ENCODE measurements at places on chromosomes 5 and 9. TPM values are rescaled to one million over a fixed set of nuclear protein-coding genes. Genes with fewer than 3 reads are reported as not detected.
A peak's percentile ranks its signal among the peaks of the same experiment; 100 is the strongest.

- no peak for DNase-seq
Observed at GRCh38 chr9:16461851-16462250, 408.6 kb downstream of the BNC2 start.

GRCh38 chr5:173016598-173017046 lies 33.1 kb downstream of the ATP6V0E1 start:
- no peak for DNase-seq

- no peak for DNase-seq
Observed at GRCh38 chr5:66987949-66988838, 208.4 kb downstream of the CD180 start.

GRCh38 chr5:100694100-100694499 lies 158.9 kb downstream of the FAM174A start:
- no peak for DNase-seq

DNA sequence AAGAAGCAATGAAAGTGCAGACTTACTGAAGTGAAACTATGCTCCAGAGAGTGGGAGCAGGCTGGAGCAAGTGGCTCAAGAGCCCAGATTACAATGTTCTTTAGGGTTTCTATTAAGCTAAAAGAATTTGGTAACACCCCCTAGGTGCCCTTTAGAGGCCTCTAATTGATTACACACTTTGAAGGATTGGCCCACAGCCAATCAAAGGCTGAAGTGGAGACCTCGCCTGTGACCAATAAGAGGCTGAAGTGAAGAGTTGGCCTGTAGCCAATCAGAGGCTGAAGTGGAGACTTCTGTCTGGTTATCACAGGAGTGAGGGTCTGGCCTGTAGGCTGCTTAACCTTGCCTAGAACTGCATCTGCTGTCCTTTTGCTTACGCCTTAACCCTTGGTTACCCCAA lies 46.7 kb upstream of the SPATA31C2 start:
- DNase-seq = no peak

DNA sequence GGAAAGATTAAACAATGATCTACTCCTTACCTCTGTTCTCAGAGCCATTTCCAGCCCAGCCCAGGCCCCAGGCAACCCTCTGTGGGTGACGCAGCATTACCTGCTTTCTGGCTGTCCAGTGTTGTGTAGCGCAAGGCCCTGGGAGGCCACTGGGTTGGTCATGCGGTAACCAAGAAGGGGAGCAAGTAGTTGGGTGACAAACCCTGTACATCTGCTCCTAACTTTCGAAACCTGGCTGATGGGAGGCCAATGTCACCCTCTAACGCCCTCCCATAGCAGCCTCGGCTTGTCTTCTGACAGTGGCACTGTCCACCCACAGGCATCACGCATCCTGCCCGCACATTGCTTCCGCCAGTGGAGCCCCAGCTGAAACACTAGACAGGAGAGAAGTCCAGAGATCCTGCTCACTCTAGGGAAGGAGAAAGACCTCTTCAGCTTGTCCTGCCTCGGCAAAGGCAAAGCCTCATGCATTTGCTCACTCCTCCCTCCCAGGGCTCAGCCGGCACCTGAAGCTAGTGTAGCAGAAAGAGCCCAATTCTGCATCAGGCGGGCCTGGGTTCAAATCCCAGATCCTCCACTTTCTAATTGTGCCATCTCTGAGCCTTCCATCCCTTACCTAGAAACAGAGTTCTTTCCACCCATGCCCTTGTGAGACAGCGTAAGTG lies 94.6 kb downstream of the ADAMTS2 start:
- peak; percentile 51 for DNase-seq

DNA sequence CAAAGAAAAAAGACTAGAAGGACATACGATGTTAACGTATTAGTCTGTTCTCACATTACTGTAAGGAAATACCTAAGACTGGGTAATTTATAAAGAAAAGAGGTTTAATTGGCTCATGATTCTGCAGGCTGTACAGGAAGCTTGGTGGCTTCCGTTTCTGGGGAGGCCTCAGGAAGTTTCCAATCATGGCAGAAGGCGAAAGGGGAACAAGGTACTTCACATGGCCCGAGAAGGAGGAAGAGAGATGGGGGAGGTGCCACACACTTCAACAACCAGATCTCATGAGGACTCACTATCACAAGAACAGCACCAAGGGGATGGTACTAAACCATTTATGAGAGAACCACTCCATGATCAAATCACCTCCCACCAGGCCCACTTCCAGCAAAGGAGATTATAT lies 110.1 kb downstream of the CARTPT start:
- no peak for DNase-seq

- DNase-seq = no peak
Observed at GRCh38 chr9:13716601-13717321, 437.3 kb upstream of the MPDZ start.

DNA sequence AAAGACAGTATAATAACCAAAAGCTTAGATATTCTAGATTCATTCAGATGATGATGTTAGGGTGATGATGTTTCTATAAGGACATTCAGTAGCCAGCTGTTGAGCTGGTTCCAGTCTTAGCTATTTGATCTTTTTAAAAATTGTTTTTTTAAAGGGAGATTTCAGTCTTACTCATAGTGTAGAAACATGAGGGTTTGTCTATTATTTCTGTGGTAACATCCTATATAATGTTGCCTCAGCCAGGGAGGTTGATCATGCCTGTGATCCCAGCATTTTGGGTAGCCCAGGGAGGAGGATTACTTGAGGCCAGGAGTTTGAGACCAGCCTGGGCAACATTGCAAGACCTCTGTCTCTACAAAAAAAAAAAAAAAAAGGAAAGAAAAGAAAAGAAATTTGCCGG lies 167.8 kb downstream of the DOCK2 start:
- no peak for DNase-seq

- DNase-seq = no peak
Observed at GRCh38 chr9:86503942-86504341, 149.7 kb upstream of the TUT7 start.

DNA sequence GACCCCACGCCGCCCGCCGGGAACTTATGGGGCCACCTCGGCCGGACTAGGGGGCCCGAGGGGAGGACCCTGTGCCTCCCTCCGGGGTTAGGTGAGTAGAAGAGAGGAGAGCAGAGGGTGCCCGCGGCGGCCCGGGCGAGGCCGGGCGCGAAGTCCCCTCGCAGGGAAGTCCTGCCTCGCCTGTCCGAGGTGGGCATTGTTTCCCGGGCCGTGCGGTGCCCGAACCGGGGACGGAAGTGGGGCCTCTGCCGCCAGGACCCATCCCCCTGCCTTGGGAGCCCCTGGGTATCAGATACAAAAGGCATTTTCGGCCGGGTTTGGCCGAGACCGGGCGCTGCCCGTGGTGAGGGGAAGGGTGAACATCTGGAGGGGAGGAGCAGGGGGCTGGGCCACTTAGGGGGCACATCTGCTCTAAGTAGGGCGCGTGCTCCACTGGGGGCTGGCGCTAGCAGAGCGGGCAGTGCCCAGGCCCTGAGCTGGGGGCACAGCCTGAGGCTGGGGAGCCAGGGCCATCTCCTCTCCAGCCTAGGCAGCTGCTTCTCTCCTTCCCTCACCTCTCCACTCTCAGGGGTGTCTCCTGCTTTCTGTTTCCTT lies 48.2 kb downstream of the DAB2IP start:
- DNase-seq = no peak

GRCh38 chr9:109912082-109912582 lies 132.1 kb downstream of the PALM2AKAP2 start:
- DNase-seq = no peak

GRCh38 chr5:135491552-135492318 lies 39.6 kb upstream of the TIFAB start:
- no peak for DNase-seq

DNA sequence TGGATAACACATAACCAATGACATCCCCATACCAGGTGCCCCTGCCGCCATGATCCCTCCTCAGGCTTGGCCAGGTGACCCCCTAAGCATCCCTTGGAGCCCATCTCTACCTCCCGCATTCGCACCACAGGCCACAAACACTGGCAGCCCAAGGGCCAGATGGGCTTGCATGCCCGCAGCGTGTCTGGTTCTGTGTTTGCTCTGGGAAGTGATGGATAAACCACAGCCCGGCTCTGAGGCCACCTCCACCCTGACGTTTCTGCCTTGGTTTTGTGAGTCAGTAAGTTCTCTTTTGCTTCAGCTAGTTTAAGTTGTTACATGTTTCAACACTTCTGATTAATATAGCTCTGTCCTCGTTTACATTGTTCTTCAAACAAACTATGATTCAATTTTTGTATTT lies 172.4 kb upstream of the PHYKPL start:
- DNase-seq = peak; percentile 46

GRCh38 chr9:131773911-131774379 lies 34.1 kb upstream of the RAPGEF1 start:
- no peak for DNase-seq

DNA sequence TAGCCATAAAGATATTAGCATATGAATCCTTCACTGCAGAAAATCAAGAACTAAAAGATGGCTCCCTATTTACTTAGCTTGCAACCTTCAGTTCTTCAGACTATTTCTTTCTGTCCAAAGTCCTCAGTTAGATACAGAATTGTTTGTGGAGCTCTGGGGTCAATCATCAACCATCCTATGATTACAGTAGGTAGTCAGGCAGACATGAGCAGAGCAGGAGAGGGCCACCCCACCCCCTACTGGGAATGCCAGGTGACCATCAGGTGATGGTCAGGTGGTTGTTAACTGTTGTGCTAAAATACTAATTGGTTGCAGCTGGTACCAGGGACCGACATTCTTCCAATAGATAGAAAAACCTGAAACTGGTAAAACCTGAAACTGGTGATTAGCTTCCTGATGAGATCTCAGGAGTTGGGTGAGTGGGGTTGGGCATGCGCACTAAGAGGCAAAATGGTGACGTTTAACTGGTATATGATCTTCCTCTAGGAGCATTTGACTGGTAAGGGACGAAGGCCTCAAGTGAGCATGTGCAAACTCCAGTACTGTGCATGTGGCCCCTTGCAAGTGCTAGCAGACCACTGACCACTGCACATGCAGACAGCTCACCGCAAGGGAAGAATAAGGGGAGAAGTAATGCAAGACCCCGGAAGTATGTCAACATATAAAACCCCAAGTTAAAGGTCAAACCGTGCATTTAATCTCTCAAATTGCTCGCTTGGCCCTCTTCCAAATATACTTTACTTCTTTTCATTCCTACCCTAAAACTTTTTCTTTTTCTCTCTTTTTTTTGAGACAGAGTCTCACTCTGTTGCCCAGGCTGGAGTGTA lies 13.6 kb downstream of the C9orf57 start:
- DNase-seq = no peak

- no peak for DNase-seq
Observed at GRCh38 chr9:137077758-137078693, 709 bp downstream of the UAP1L1 start.

- DNase-seq = no peak
Observed at GRCh38 chr9:72924154-72924790, 28.6 kb downstream of the ALDH1A1 start.

- no peak for DNase-seq
Observed at GRCh38 chr9:6188466-6188865, 27.1 kb upstream of the IL33 start.

- DNase-seq = no peak
Observed at GRCh38 chr9:72809586-72809985, 143.3 kb downstream of the ALDH1A1 start.

GRCh38 chr5:31096238-31096865 lies 97.1 kb upstream of the CDH6 start:
- no peak for DNase-seq

DNA sequence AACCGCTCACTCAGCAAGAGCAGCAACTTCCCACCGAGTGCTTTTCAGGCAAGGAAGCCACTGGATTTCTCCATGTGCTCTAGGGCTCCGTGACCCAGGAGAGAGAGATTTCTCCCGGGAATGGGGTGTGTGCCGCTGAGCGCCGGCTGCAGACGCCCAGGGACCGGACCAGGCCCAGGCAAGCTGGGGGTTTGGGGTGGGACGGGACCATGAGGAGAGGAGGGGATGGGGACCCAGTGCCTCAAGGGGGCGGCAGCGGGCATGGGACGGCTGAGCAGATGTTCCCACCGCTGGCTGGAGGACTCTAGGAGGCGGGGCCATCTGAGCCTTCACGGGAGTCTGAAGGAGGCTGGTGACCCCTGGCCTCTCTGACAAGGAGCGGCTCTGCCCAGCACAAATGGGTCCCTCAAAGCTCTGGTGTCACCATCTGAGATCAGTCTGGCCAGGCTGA lies 8.5 kb downstream of the LCN9 start:
- DNase-seq = no peak

BICD2 gene
- total RNA-seq = 27.4 TPM

MAP3K1 gene
- 10.4 TPM for total RNA-seq

FABP6 gene
- total RNA-seq = not detected

DMAC1 gene
- 35.6 TPM for total RNA-seq

C5orf52 gene
- not detected for total RNA-seq

LCN15 gene
- total RNA-seq = not detected

KIF12 gene
- not detected for total RNA-seq

IL31RA gene
- not detected for total RNA-seq

SMIM32 gene
- total RNA-seq = not detected

BNIP1 gene
- total RNA-seq = 11.6 TPM

ARL10 gene
- total RNA-seq = 12.4 TPM

HMMR gene
- 0.14 TPM for total RNA-seq
